ENCODE measurements at places on chromosomes 5 and 9. TPM values are rescaled to one million over a fixed set of nuclear protein-coding genes. Genes with fewer than 3 reads are reported as not detected.

GRM6 gene
- not detected for total RNA-seq

PCDHB14 gene
- 4.2 TPM for total RNA-seq

TMEM174 gene
- not detected for total RNA-seq

NPR2 gene
- total RNA-seq: 7.3 TPM

NEUROG1 gene
- total RNA-seq: not detected

MELK gene
- total RNA-seq: 6.3 TPM

UBE2R2 gene
- 18.3 TPM for total RNA-seq

ATG10 gene
- 8.4 TPM for total RNA-seq

SPATA9 gene
- total RNA-seq: 1.0 TPM

GPR21 gene
- 3.1 TPM for total RNA-seq

C9orf40 gene
- 3.1 TPM for total RNA-seq

PHF24 gene
- under 0.01 TPM for total RNA-seq

PCSK5 gene
- total RNA-seq: 16.7 TPM

RMND5B gene
- total RNA-seq: 29.2 TPM

DBH gene
- not detected for total RNA-seq

BAAT gene
- total RNA-seq: 0.52 TPM

CDKN2B gene
- not detected for total RNA-seq

FOXI1 gene
- not detected for total RNA-seq

CXCL14 gene
- total RNA-seq: 19.8 TPM

PCDHGB4 gene
- 4.7 TPM for total RNA-seq

NR6A1 gene
- 0.52 TPM for total RNA-seq

PHYHD1 gene
- total RNA-seq: 17.7 TPM

POU5F2 gene
- total RNA-seq: 4.7 TPM

ANXA2R gene
- total RNA-seq: 1.6 TPM

OCLN gene
- 0.52 TPM for total RNA-seq

SHISAL2B gene
- total RNA-seq: not detected

SHOC1 gene
- not detected for total RNA-seq

RNF14 gene
- 44.4 TPM for total RNA-seq

BARX1 gene
- total RNA-seq: not detected

Data from skeletal muscle tissue (tissue), 5 donors.